Activated T-helper 1 cell treated with anti-CD3 and anti-CD28 coated beads, Interleukin-2, amount 50 U/mL, for 16 hours (primary cell): ENCODE measurements at places on chromosomes 5 and 9.

GRCh38 chr5:122192497-122193496 is 63.5 kb downstream of the ZNF474 start:
- DNase-seq = no peak

DNA sequence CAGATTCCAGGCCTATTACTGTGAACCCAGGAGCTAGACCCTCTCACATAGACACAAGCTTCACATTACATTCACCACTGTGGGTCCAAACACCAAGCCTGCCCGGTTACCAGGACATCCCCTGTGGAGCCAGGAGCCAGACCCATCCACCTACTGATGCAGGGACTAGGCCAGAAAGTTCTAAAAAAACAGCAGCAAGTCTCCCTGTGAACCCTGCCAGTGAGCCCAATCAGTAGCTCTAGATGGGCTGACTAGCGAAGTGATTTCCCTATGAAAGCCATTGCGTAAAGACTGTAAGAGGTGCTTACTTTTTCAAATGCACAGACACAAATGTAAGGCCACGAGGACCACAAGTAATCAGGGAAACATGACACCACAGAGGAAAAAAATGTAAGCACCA is 352.3 kb downstream of the TMEM161B start:
- no peak for DNase-seq

DNA sequence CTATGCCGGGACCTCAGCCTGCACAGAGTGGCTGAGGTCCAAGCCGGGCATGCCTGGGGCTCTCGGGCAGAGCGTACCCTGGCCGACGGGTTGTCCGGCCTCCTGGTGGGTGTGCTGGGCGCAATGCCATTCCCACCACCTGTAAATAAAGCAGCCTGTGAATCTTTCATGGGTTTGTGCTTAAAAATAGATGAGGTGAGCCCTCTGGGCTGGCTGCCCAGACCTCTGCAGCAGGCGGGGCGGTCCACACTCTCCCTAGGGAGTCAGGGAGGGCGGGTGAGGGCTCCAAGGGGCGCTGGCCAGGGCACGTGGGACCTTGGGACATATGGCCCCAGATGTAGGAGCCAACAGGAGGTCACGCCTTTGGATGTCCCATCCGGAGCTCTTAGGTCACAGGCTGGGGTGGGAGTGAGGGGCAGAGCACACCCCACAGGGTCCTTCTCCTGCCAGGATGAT is 3.6 kb upstream of the AGPAT2 start:
- DNase-seq = no peak

DNA sequence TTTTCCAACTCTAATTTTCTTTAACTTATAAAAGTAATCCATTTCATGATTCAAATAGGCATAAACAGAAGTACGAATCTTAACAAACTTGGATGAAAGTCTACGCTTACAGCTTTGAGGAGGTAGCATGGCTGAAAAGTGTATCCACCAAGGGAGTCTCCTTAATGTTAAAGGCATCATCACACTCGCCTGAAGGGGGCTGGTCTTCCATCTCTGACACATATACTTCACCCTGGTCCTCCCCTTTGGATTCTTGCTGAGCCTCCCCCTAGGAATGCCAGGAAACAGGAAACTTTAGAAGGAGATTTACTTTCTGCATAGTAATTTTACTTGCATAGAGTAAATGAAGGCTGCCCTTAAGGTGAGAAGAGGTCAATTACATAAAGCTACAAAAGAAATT is 10.3 kb upstream of the NME5 start:
- DNase-seq = no peak

- no peak for DNase-seq
Observed at GRCh38 chr5:37578176-37578575, 199.1 kb downstream of the WDR70 start.

DNA sequence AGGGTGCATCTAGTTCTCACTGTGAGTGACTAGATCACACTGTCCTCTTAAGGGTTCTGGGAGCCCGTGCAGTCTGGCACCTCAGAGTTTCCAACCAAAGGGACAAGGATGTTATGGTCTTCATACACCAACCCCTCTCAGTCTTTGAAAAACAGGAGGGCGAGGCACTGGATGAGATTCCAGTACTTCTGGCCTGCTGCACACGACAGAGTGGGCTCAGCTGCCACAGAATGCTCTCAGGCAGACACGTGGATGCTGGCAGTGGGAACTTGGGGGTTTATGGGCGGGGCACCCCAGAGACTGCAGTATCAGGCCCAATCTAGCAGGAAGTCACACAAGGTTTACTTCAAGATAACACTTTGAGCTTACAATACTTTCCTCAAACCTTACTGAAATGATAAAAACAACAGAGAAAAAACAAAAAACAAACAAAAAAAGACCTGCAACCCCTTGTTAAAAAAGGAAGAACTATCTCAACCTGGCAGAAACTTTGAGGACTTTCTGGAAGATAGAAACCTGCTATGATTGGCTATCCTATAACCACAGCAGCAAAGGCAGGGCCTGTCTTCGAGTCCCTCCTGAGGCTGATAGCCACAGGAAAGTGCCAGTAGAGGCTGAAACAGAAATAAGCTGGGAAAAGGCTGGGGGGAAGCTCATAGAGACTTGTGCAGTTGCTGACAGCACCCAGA is 28.3 kb upstream of the TGFBR1 start:
- no peak for DNase-seq

DNA sequence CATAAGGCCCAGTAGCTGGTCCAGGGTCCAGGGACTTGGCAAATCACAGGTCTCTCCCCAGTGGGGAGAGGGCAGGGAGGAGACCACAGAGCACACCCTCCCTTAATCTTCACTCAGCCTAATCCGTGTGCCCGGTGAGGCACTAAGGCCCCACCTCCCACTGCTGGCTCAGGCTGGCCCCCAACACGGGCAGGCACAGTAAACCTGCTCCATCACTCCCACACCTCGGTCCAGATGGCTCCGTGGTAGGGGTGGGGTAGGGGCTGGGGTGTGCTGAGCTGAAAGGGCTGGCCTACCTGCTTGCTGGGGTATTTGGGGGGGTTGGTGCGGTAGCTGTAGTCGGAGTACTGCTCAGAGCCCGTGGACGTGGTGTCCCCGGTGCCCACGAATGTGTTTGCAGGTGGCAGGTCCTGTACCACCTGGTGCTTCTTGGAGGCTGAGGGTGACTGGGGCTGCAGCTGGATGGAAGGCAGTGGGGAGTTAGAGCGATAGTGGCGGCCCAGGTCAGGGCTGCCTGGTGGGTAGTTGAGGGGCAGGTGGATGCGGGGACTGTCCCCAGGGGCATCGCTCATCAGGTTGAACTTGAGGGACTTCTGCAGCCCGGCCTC is 15.2 kb downstream of the PCDH1 start:
- no peak for DNase-seq

DNA sequence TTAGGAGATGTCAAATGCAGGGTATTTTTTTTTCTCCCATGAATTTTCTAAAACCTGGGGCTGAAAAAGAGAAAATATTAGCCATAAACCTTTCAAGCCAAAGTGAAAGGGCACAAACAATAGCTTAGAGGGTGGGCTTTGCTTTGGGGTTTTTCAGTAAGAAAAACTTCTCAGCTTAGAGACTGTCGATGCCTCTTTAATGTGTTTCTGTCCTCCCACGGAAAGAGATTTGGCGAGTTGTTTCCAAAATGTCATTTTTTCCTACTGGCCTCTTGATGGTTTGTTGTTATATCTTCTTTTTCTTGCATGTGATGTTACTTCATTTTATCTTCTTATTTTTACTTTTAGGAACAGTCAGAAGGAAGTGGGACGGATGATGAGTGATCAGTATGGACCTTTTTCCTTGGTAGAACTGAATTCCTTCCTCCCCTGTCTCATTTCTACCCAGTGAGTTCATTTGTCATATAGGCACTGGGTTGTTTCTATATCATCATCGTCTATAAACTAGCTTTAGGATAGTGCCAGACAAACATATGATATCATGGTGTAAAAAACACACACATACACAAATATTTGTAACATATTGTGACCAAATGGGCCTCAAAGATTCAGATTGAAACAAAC is 177.3 kb downstream of the SMARCA2 start:
- DNase-seq = no peak

DNA sequence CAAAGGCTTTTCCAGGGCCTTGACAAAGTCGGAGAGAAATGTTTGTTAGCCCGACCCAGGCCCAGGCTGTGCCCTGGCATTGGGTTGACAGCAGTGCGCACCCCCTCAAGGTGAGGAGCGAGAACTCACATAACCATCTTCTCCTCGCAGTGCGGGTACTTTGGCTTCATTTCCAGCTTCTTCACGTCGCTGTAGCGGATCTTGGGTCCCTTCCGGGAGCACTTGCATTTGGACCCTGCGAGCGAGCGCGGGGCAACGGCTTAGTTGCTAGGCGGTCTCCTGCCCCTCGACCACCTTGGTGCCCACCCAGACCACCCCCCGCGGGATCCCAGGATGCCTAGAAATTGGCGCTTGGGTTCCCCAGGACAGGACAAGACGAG is 496 bp downstream of the CXCL14 start:
- no peak for DNase-seq

GRCh38 chr9:123282362-123283047 is 14.1 kb upstream of the STRBP start:
- DNase-seq = no peak

DNA sequence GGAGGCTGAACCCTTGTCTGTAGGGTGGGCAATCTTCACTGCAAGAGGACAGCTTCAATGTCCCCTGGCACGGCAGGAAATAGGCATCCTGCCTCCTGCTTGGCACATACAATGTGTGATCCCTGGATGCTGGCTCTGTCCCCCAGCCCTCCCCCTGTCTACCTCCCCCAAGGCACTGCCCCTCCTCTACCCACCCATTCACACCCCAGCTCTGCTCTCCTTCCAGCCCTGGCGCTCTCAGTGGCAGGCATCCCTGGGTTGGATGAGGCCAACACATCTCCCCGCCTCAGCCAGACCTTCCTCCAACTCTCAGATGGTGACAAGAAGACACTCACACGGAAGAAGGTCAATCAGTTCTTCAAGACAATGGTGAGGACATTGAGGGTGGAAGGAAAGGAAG is 24.1 kb upstream of the FOXI1 start:
- no peak for DNase-seq

DNA sequence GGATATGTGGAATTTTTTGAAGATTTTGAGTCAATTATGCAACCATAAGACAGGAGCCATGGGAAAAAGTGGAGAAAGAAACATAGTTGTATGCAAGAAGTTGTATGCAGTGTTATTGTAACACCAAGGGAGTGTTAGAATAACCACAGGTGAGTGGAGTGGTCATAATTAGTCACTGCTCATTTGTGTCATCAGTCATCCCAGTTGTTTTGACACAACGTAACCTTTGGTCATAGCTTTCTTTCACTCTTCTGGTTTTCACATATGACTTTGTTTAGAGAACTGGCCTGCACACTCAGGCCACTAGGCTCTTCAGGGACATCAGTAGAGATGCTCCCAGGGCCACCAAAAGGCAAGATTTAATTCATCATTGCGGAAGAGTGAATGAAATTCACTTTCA is 158.7 kb upstream of the HMHB1 start:
- DNase-seq = no peak

GRCh38 chr9:81522716-81523551 is 166.4 kb downstream of the TLE1 start:
- no peak for DNase-seq

GRCh38 chr5:88536146-88536545 is 267.5 kb upstream of the TMEM161B start:
- DNase-seq = no peak

DNA sequence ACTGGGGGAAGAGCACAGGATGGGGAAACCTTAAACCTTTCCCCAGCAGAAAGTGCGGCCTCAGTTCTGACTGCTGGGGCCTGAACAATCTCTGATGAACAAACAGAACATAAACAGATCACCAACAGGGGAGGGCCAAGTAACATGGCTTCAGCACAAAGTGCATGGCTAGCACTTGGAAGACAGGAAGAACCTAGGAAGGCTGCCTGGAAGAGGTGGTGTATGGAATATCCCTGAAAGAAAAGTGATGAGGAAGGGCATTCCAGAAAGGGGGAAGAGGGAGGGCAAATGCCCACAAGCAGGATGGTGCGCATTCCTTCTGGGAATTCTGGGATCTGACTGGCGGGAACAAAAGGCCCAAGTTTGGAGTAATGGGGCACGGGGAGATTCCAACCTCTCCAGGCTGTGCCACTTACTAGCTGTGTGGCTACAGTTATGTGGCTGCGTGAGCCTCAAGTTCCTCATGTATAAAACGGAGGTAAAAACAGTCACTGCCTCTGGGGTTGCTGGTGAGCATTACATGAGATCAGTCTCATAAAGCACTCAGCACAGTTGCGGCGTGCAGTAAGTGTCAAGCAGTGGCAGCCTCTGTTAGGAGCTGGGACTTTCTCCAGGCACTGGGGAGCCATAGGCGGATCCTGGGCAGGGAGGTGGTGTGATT is 1.6 kb downstream of the PDGFRB start:
- DNase-seq = no peak

DNA sequence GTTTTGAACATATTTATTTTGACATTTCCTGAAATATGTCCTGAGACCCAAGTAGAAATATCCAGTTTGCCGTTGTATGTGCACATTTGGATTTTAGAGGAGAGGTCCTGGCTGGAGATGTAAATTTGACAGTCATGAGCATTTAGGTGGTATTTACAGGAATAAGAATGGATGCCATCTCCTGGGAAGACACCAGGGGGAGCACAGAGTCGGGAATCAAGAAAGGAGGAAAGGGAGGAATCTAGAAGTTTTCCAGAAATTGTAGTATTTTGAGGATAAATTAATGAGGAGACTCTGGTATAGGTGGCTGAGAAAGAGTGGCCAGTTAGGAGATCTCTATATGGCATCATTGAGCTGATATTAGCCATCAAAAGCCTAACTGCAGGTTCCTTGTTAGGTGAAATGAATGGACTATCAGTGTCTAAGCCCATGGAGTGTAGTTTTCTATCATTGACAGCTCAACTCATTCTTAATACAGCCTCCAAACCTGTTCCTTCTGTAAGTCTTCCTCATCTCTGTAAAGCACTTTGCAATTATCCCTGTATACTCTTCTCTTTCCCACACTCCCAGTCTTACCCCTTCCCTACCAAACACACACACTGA is 7.2 kb downstream of the GAPT start:
- DNase-seq = no peak

DNA sequence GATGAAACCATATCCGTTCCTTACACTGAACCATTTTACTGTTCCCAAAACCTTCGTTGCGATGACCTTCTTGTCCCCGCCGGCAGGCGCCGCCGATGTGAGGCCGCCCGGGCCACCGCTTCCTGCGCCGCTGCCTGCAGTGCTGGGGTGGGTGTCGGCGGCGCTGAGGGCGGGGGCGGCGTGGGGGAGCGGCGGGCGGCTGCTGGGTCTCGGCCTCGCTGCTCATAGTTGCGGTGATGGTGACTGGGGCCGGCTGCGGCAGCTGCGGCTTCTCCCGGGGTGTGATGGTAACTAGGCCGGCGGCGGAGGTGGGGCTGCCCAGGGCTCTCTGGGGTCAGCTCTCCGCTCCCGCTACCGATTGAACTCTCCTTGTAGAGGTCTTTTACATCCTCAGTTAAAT is 14.1 kb upstream of the OR2S2 start:
- DNase-seq = no peak

- DNase-seq = no peak
Observed at GRCh38 chr5:9460885-9461645, 84.8 kb downstream of the SEMA5A start.

- no peak for DNase-seq
Observed at GRCh38 chr5:891837-892393, 686 bp downstream of the BRD9 start.
